Activated T-helper 1 cell treated with Interleukin-2 at 50 U/mL for 16 hours (primary cell): ENCODE measurements at places on chromosomes 12 and 14.

- DNase-seq = no peak
Observed at GRCh38 chr14:55979781-55980180, 138.4 kb upstream of the PELI2 start.

GRCh38 chr14:77559381-77559780 lies 57.1 kb downstream of the SPTLC2 start:
- DNase-seq = no peak

- DNase-seq = no peak
Observed at GRCh38 chr12:50220363-50220995, 53.3 kb upstream of the CERS5 start.

DNA sequence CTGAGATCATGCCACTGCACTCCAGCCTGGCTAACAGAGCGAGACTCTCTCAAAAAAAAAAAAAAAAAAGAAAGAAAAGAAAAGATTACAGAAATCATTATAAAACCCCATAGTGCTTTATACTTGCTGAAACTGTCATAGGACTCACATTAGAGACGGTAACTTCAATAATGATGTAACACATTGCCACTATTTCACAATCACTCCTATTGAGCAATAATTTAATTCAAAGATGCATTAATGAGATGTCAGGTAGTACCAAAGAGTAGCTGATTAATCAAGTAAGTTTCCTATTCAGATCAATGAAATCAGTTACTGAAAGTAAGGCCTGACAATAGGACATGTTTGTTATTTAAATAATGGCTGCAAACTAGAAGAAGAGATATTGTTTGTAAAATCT lies 751.5 kb upstream of the ALG10B start:
- DNase-seq = no peak

GRCh38 chr14:67385120-67385519 lies 25.0 kb downstream of the EIF2S1 start:
- DNase-seq = no peak
